Stimulated activated CD4-positive, alpha-beta T cell treated with anti-CD3 and anti-CD28 coated beads, Interleukin-1b, Interleukin-23, amount 100 ng/mL, for 4 hours (primary cell): ENCODE measurements at places on chromosomes 13 and 19.

DNA sequence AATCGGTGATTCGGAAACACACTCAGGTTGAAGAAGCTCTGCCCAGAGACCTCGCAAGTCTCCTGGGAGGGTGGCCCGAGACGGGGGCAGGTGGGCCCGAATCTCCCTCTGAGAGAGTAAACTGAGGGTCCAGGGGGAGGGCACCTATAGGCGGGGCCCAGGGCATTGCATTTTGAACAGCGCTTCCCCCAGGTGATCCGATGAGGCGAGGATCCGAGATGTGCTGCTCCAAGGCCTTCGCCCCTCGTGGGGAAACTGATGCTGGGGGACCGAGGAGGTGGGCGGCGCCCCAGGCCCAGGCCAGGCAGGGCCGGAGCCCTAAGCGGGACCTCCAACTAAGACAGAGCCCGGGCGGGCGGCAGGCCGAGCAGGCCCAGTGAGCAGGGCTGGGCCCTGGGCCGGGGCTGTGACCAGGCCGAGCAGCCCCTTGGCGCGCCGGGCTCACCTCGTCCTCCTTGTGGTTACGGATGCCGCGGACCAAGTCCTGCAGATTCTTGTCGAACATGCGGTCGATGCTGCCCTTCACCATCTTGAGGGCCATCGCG is 500 bp downstream of the AP3D1 start:
- DNase-seq, result no peak

DNA sequence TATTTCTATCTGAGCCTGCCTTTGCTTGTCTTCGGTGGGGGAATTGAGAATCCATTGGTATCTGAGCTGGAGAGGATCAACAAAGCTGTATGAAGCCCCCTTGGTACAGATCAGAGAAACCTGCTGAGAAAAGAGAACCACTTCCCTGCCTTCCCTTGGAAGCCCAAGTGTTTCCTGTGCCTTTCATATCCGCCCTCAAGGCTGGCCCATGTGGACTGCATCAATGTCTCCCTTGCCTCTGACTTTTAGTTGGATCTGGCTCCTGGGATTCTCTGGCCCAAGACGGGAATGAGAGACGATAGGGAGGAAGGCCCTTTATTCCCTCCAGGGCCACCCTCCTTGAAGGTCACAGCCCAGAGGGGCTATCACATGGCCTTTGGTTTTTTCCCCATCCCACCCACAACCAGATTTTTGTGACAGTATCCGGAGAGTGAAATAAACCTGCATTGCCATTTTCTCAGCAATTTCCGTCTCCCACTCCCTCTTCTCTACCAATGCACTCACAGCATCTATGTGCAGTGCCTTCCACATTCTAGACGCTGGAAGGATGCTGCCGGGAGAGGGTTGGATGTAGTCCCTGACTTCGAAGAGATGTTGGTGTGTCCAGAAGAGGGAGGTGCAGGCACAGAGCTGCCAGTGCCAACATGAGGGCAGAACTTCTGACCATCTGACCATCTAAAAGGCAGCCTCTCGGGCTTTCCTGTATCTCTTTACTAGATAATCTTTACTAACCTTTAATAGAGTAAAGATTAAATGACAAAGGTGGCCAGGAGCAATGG is 63.8 kb downstream of the KCTD15 start:
- no peak for DNase-seq

- no peak for DNase-seq
Measured at GRCh38 chr19:37981785-37982475, 74.9 kb downstream of the SIPA1L3 start.

DNA sequence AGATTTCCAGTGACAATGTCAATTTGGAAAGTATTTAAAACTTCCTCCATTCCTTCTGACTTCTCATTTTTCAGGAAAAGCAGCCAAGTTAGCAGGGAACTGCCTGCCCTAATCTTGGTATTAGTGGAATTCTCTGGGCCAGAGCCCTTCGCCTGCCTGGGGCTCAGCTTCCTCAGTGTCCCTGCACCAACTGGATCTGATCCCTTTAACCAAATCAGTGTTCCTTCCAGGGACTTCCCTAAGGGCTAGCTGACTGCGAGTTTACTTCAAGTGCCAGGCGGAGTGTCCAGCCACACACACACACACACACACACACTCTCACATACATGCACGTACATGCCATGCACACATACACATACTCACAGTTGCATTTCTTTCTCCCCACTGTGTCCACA is 20.0 kb downstream of the RAB20 start:
- no peak for DNase-seq

DNA sequence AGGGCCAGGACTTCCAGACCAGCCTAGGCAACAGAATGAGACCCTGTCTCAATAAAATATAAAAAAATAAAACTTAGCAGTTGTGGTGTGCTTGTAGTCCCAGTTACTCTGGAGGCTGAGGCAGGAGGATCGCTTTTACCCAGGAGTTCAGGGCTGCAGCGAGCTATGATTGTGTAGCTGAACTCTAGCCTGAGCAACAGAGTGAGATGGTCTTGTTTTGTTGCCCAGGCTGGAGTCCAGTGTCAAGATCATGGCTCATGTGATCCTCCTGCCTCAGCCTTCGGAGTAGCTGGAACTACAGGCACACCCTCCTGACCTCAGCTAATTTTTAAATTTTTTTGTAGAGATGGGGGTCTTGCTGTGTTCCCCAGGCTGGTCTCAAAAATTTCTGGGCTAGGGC is 4.3 kb upstream of the JUNB start:
- no peak for DNase-seq

DNA sequence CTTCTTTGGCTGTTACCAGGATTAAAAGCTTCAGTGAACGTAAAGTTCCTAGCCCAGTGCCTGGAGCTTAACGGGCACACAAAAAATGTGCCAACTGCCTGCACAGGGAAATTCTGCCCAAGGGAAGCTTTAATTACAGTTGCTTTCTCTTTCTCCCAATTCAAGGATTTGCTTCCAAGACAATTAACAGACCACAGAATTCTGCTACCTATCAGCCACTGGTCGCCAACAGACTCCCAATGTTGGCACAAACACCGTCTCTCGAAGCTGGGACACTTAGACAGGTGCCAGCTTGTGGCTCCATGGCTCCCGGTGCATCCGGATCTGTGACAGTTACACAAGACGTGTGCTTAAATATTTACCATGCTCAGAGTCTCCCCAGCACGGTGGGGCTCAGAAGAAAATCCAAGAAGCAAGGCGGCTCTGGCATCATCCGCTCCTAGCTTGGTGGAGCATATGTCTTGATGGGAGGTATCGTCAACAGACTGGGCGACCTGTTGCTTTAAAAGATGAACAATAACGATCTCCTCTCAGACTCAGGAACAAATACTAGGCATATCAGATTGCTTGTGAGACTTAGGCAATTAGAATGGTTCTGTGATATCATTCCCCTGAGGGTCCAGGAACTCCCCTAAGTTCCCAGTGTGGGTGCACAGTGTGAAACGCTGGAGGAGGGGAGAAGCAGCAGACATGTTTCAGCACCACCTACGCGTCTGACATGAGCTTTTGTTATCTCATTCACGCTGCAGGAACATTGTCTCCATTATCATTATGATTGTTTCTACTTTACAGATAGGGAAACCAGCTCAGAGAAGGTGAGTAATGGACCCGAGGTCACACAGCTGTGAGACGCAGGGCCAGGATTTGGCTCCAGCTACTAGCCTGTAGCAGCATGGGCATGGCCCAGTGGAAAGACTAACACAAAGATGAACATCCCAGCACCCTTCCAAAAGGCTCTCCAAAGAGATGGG is 61.6 kb downstream of the ALOX5AP start:
- peak; percentile 11 for DNase-seq

- DNase-seq, result no peak
Measured at GRCh38 chr13:94800423-94800822, 88.1 kb upstream of the SOX21 start.

GRCh38 chr19:42278452-42279154 is 9.6 kb downstream of the CIC start:
- no peak for DNase-seq

- DNase-seq, result no peak
Measured at GRCh38 chr13:63088226-63088625, 1672.6 kb upstream of the PCDH20 start.

GRCh38 chr19:39417463-39418181 is 5.2 kb downstream of the PLEKHG2 start:
- no peak for DNase-seq

- DNase-seq, result no peak
Measured at GRCh38 chr13:101594936-101595335, 142.5 kb downstream of the ITGBL1 start.

DNA sequence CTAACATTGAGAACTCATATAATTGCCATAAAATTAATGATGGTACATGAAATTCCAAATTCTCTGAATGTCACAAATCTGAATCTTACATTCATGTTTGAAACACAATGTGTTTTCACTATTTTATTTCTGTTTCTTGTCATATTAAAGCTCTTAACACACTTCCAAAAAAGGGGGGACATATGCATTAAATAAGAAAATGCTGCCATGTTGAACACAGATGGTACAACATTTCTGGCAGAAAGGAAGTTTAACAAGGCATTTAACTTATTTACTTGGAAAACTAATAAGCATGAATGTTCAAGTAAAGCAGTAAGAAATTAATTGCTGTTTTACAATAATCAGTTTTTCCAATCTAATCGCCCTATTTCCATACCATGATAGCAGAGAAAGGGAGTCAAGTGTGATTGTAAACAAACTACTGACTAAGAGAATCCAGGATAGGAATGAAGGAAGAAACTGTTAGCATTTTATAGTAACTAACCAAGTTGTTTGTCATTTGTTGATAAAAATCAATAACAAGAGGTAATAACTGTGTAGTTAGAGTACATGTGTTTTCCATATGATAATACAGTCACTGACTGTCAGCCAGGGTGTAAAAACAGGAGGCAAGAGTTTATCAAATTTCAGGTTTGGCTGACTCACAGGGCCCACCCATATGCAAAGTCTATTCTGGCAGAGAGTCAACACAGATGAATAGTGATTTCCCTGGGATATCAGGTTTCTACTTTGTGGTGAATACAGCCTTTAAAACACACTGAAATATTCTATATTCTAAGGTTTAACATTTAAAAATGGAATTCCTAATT is 5.7 kb upstream of the FOXO1 start:
- no peak for DNase-seq

DNA sequence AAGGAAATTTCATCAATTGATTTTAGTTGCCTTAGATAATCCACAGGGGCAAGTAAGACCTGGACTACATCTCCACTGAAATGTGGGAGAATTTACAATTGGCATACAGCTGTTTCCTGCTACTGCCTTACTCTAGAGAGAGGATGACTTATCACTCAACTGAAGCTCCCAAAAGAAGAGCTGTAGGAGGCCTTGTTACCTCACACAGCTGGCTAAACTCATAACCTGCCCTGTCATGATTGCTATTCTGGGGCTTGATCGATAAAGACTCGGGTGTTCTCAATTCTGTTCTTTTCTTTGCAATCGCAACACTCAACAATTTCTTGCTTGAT is 1396.4 kb downstream of the EFNB2 start:
- DNase-seq, result no peak

DNA sequence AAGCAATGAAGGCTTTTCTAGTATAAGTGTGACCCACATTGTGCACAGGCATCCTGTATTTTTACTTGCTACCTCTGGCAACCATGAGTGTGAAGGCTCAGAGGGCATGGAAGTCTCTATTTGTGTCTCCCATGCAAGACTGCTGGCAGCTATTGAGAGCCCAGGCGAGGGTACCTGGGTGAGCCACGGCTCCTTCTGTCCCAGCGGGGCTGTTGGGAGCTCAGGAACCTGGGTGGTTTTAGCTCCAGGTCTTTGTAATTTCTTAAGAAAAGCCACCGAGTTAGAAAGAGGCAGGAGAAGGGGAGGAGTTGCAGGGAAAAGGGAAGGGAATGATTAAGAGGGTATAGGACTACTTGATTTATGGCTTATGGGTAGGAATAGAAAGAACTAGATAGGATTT is 190.4 kb upstream of the SOX1 start:
- no peak for DNase-seq

GRCh38 chr13:49443357-49443703 is 534 bp downstream of the CAB39L start:
- peak; percentile 8 for DNase-seq

GRCh38 chr19:5893907-5894703 is 9.5 kb downstream of the NDUFA11 start:
- DNase-seq, result no peak

DNA sequence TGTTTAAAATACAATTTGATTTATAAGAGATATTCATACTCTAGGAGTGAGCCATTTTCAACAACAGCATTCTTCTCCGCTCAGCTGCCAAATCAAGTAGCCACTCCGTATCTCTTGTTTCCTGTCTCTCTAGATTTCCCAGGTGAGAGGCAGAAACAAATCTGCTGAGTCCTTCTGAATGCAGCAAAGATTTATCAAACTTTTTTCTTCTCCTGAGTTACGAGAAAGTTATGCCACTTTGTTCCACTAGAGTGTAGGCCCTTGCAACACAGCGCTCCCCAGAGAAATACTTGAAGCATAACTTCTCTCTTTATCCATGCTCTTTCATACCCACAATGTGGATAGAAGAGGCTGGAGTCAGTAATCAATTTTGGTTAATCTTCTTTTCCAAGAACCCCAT is 1960.8 kb downstream of the OLFM4 start:
- DNase-seq, result no peak
